HFFc6 (cell line): ENCODE measurements at places on chromosomes 6 and 20.

DNA sequence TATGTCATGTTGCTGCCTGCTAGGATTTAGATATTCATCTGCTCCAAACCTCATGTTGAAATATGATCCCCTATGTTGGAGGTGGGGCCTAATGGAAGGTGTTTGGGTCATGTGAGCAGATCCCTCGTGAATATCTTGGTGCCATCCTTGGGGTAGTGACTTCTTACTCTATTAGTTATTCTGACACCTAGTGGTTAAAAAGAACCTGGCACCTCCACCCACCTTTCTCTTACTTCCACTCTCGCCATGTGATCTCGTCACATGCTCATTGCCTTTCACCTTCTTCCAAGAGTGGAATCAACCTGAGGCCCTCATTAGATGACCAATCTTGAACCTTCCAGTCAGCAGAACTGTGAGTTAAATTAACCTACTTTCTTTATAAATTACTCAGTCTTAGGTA lies 549.4 kb upstream of the SYNCRIP start:
- no peaks in the 10 kb centered on the region for H3K4me1 ChIP-seq
- no peaks in the 10 kb centered on the region for H3K36me3 ChIP-seq

DNA sequence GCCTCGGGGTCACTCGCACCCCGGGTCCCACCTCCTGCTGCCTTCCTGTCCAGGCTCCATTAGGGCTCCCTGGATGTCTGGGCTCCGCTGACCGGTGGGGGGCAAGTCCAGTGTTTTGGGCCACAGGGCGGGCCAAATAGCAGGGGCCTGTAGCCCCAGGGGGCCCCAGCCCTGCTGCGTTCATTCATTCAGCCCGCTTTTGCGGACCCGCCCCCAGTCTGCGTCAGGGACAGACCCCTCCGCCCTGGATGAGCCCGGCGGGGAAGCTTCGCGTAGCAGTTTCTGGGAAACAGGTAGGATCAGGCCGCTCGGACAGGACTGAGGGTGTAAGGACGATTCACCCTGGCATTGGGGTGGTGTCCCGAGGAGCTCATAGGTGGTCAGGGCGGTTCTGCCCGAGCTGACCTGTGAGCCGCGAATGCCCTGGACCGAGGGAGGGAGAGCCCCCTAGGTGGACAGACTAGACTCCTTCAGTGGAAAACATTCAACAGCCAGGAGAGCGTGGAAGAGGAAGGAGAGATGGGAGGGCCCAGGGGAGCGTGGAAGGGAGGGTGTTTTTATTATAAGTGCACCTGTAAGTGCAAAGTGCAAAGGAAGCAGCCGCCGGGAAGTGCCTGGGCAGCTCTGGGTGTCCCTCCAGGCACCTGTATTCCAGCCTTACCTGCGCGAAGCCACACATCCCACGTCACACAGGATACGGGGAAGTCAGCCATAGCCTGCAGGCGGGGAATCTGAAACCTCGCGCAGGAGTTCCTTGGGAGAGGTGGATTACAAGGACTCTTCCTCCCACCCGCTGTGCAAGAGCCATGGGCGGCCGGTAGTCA lies 662 bp downstream of the ENTPD6 start:
- H3K4me1 ChIP-seq: peaks cover 44% of the 10 kb centered on the region
- peak overlapping the region; percentile 97 for H3K4me3 ChIP-seq
- H3K36me3 ChIP-seq: no peaks in the 10 kb centered on the region; the same call in 1 of the 2 replicates
- peaks cover 14% of the 10 kb centered on the region for H3K27me3 ChIP-seq
- peak; percentile 6 for DNase-seq

DNA sequence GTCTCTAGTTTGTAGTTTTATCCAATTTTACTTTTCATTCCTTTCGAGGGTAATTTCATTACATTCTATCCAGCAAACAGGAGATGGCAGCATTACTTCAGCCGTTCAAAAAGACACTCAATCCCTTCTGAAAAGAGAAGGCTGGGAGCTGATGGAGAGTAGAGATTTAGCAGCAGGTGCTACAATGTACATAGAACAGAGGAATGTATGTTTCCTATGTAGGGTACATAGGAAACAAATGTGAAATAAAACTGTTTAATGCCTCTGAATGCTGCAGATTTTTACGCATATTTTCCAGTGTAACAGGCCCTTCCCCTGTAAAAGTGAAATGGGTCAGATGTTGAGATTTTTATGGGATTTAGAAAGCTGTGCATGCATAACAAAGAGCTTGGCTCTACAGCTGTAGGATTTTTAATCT lies 16.0 kb downstream of the RPS12 start:
- H3K4me1 ChIP-seq: 0 out of 2 replicates have a peak, but pooled peaks cover 1% of the 10 kb centered on the region
- H3K4me3 ChIP-seq: no peak overlapping the region

- H3K27ac ChIP-seq: peak overlapping the region; percentile 38; the same call in 1 of the 2 replicates
- H3K27me3 ChIP-seq: no peaks in the 10 kb centered on the region; the same call in 1 of the 2 replicates
- H3K4me3 ChIP-seq: no peak overlapping the region
- H3K36me3 ChIP-seq: peaks cover 58% of the 10 kb centered on the region
These were observed 36.6 kb downstream of the EZR start for GRCh38 chr6:158782432-158783166.

DNA sequence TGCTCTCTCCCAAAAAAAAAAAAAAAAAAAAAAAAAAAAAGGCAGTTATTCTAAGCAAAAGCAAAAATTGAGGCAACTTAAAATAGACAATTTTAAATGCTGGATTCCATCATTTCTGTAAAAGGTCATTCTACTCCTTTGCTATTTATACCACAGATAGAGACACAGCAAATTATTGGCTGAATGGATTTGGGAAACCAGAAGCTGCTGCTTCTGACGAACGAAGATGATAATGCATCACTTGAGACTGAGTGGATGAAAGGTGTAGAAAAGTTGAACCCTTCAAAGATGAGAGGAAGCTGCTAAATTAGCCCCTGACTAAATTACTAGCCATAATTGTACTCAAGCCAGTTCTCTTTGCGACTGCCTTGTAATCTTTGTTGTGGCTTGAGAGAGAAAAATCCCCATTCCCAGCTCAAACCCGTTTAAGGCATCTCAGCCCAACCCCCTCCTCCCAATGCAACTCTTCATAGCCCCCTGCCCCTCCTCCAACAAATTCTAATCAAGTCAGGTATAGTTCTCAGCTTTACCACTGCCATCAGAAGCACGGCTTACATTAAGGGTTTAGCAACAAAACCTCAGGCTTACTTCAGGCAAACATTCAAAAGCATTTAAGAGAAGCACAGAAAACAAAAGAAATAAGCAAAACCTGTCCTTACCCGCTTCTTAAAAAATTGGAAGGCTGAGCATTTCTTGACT lies 1.0 kb downstream of the SGK1 start:
- peaks cover 4% of the 10 kb centered on the region for H3K27me3 ChIP-seq
- DNase-seq: no peak
- H3K36me3 ChIP-seq: no peaks in the 10 kb centered on the region
- peak overlapping the region; percentile 87 for H3K4me3 ChIP-seq
- peaks cover 21% of the 10 kb centered on the region for H3K4me1 ChIP-seq
